Hematopoietic multipotent progenitor cell (in vitro differentiated cells): ENCODE measurements at places on chromosomes 11 and 22.
A peak's percentile ranks its signal among the peaks of the same experiment; 100 is the strongest.

DNA sequence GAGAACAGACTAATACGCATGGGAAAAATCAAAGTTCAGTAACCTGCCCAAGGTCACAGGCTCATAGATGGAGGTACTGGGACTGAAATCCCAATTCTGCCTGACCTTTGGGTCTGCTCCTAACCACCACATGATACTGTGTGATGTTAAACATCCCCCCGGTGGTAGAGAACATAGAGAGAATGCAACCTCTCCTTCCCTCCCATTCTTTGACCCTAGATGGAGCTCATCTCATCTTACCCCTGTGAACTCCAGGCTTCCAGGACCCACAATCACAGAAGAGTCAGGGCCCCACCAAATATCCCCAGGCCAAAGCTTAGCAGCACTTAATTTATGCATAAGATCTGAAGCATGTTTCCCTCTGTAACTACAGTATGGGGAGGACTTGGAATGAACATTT lies 198.5 kb downstream of the MYO18B start:
- DNase-seq = no peak

GRCh38 chr11:134564472-134565200 lies 152.6 kb upstream of the B3GAT1 start:
- DNase-seq = no peak

DNA sequence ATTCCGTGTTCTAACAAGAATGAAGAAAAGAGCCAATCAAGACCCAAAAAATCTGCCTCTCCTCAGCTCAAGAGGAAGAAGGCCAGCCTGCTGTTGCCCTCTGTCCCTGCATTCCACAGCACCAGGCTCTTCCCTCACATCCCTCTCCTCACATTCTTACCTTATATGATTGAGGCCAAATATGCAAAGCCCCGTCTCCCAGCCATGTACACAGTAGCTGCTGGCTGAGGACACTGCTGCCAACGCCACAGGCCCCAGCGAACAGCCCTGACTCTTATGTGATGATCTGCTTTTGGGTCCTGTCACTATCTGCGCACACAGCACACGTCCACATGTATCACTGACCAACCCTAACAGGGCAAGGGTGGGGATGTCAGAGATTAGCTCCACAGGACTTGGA lies 60.2 kb downstream of the MICAL3 start:
- DNase-seq = no peak

GRCh38 chr11:111483431-111483830 lies 28.8 kb downstream of the BTG4 start:
- DNase-seq = no peak

GRCh38 chr11:28342716-28343115 lies 234.5 kb downstream of the METTL15 start:
- no peak for DNase-seq

- DNase-seq = no peak
Measured at GRCh38 chr11:35118906-35119305, 20.1 kb upstream of the CD44 start.

DNA sequence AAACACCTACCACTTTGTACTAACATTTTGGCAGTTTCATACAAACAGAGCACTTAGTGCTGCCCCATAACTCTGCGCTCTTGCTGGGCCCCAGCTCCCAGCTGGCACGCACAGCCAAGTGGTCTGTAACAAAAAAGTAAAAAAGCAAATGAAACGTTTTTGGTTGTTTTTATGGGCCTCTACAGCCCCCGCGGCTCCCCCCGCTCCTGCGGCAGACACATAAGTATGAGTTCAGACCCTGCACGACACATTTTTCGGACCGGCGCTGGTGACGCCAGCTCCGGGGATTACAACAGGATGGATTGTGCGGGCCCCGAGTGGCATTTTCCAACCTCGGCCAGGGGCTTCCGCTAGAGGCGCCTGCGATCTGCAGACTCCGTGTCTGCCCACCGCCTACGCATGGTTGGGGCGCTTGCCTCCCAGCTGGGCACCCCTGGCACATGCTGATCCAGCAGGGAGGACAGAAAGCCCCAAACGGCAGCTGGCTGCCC lies 418.2 kb downstream of the SOX6 start:
- no peak for DNase-seq

GRCh38 chr11:130642994-130643393 lies 194.5 kb downstream of the ADAMTS15 start:
- no peak for DNase-seq

- no peak for DNase-seq
Measured at GRCh38 chr11:130995266-130995665, 79.0 kb upstream of the SNX19 start.

GRCh38 chr11:34358258-34358727 lies 483 bp upstream of the ABTB2 start:
- DNase-seq = no peak

DNA sequence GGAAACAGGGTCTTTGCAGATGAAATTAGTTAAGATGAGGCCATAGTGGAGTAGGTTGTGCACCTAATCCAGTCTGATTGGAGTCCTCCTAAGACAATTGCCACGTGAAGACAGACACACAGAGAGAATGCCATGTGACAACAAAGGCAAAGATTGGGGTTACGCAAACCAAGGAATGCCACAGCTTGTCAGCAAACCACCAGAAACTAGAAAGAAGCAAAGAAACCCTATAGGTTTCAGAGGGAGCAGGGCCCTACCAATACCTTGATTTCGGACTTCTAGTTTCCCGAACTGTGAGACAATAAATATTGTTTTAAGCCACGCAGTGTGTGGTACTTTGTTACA lies 8.2 kb upstream of the LAYN start:
- no peak for DNase-seq

GRCh38 chr11:60699284-60699691 lies at the start of gene MS4A8:
Gene MS4A8 (plus strand): TSS chr11:60699612. CDS start chr11:60700861, 1,249 bp downstream.
- DNase-seq = peak; percentile 32

DNA sequence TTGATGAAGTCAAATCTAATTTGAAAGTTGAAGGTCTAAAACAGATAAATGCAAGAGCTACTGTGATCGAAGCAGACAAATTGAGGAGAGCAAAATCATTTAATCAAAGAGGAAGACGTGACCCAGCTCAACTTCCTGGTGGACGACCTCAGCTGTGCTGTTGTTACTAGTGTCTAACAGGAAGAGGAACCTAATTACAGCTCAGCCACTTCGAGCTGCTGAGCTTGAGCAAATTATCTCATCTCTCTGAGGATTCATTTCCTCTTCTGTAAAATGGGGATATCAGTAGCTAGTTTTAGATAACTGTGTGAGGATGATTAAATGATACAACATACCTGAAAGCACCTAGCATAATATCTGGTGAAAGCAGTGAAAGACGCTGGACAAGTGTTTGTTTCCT lies 48.6 kb upstream of the OLFML1 start:
- no peak for DNase-seq

DNA sequence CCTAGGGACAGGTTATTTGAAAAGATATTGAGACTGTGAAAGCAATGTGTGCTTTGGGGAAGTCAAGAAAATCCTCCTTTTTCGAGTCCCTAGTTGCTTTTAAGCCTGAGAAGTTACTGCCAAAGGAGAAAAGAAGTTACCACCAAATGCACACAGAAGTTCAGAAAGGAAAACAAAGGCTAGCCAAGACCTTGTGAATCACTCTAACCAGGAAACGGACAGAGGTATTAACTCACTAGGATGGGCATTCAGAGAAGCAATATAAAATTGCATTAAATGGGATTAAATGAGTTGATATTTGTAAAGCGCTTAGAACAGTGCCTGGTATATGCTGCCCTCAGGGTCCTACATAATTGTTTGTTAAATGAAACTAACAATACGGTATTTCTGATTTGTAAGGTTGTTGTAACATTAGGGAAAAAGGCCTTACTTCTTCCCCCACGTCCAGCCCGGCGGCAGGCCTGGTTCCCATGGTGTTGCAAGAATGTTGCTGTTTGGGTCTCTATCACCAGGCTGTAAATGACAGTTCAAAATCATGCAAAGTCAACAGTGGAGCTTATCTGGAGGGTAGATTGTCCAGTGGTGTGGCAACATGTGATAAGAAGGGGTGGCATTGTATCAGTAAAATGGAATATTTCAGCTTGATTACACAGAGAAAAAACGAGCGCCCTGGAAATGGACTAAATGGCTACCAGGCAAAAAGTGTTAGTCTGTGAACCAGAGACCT lies 7.1 kb downstream of the TMA7B start:
- DNase-seq = no peak

GRCh38 chr11:20790622-20791021 lies 121.2 kb downstream of the NELL1 start:
- no peak for DNase-seq

DNA sequence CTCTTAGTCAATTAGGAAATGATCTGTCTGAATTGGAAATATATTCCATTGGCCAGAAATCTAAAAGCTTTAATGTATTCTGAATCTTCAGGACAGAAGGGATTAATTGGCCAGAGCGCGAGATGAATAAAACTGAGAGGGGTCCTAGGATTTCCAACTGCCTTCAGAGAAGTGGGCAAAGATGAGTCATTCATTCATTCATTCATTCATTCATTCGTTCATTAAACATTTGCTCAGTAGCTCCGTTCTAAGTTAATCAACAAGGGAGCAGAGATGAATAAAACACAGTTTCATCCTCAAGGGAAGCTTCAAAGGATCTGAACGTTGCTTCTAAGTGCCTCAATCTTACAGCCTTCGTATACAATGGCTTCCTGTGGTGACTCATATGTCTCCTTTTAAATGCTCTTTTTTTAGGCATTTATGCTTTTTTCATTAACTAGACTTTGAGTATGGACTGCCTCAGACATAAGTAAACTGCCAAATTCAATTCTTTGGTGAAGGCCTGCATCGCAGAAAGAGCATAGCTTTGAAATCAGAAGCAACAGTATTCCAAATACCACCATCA lies 537.4 kb upstream of the CCDC90B start:
- DNase-seq = no peak

DNA sequence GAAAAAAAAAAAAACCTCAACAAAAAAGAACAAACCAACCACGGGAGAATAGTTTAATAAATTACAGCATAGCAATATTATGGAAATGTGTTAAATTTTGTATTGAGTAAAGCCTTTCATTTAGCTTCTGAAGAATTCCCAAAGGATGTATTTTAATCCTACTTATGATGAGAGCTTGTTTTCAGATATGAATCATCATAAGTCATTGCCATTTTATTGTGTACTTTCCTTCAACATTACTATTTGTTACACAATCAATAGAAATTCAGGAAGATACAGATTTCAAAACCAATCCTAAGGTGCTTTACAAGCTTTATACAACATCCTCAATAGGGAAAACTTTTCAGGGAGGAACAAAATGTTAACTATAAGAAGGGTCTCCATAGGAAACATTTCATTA lies 200.6 kb upstream of the CTSC start:
- no peak for DNase-seq

DNA sequence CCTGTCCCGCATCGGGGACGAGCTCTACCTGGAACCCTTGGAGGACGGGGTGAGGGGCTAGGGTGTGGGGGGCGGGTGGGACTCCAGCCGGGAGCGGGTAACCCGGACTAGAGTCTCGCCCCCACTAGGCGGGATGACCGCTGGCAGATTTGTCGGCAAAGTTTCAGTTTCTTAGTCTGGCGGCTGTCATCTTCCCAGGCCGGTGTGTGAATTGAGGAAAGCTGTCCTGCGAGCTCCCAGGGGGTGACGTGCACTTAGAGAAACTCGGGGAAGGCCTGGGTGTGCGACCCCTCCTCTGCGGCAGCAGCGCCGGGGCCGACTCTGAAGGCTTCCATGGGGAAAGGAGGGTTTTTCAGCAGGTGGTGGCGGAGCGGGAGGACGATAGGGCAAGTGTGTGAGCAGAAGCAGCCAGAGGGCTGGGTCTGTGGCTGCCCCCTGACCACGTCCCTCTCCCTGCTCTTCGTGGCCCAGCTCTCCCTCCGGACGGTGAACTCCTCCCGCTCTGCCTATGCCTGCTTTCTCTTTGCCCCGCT lies 463 bp downstream of the RAD9A start:
- DNase-seq = no peak

DNA sequence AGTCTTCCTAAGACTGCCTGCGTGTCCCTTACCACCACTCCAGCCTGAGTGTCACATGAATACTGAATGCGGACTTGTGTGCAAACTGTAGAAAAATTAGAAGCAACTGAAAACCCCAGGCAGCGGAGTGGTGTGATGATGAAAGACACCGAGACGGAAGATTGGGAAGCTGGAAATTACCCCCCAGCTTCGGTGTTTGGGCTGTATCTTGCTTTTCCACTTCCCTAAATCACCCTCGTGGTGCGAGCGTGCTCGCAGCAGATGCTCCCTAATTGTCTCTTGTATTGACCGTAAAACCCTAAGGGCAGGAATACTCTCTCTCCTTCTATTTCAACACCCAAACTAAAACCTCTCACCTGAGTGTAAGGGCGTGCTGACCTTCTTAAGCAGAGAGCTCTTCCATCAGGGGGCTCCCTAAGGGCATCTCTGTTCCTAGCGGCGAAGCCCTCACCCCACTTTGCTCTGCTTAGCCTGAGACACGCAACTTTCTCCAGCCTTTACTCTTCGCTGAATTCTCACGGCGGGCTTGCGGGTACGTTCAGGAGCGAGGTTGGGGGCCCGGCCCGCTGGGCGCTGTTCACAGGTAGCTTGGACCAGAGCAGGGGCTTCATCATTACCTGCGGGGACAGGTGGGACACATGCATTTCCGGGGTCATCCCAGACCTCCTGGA lies 62.4 kb downstream of the CRYBB2 start:
- DNase-seq = no peak
